ENCODE measurements at places on chromosomes 1 and 21.

DNA sequence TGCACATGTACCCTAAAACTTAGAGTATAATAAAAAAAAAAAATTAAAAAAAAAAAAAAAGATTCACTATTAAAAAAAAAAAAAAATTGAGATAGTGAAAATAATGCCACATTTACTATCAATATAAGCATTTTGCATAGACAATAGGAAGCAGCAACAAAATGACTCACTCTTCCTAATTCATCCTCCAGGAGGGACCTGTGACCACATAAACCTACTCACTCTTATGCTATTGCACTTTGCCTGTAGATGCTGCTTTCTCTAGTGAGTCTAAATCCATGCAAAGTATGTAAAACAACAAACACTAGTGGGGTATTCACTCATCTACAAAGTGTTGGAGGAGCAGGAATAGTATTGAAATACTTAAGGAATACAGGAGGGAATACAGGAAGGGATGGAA lies 2.9 kb downstream of the OR10J5 start:
- DNase-seq = no peak

GRCh38 chr1:47232187-47232874 lies at the start of gene TAL1:
TSS of gene TAL1 (minus strand) at chr1:47232225. CDS start at chr1:47225888, 6,337 bp downstream.
- DNase-seq = no peak

GRCh38 chr1:177780096-177780700 lies 189.7 kb downstream of the SEC16B start:
- peak; percentile 48 for DNase-seq

DNA sequence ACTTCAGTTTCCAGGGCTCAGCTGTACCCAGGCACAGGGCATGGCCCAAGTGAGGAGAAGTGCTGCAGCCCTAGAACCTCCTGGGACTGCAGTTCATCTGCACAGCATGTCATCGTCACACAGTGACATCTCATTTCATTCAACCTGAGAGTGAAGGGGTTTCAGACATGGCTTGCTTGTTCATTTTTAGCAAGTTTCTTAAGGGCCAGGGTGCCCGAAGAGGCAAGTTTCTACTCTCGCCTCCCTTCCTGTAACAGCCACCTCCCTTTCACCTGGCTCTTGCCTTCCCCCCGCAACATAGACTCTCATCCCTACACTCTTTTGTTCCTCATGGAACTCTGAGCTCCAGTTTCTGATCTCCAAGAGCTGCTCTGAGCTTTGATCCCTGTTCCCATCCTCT lies 108.1 kb downstream of the C1orf21 start:
- DNase-seq = no peak

DNA sequence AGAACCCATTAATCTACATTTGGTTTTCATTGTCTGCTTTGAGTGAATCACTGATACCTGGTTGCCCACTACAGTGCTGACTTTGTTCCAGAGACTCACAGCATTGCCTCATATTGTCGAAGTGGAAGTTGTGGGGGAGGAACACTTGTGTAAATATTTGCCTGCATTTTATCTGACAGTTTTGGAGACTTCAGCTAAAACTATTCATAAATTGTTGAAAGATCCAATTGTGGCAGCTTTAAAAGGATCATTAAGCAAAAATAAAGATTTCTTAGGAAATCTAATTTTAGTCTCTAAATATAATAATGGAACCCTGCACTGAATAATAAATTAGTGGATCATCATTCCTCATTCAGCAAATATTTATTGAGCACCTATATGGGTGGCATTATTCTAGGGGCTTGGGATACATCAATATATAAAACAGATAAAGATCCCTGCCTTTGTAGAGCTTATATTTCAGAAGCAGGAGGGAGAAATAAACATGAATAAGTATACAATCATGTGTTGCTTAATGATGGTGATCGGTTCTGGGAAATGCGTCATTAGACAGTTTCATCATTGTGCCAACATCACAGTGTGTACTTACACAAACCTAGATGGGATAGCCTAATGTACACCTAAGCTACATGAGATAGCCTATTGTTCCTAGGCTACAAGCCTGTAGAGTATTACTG lies 73.5 kb downstream of the OSBPL9 start:
- peak; percentile 23 for DNase-seq

GRCh38 chr1:177783051-177783450 lies 186.8 kb downstream of the SEC16B start:
- no peak for DNase-seq

GRCh38 chr1:233244183-233244582 lies 51.3 kb downstream of the PCNX2 start:
- no peak for DNase-seq

- DNase-seq = no peak
These were observed 707.2 kb downstream of the RWDD3 start for GRCh38 chr1:95941121-95941798.

DNA sequence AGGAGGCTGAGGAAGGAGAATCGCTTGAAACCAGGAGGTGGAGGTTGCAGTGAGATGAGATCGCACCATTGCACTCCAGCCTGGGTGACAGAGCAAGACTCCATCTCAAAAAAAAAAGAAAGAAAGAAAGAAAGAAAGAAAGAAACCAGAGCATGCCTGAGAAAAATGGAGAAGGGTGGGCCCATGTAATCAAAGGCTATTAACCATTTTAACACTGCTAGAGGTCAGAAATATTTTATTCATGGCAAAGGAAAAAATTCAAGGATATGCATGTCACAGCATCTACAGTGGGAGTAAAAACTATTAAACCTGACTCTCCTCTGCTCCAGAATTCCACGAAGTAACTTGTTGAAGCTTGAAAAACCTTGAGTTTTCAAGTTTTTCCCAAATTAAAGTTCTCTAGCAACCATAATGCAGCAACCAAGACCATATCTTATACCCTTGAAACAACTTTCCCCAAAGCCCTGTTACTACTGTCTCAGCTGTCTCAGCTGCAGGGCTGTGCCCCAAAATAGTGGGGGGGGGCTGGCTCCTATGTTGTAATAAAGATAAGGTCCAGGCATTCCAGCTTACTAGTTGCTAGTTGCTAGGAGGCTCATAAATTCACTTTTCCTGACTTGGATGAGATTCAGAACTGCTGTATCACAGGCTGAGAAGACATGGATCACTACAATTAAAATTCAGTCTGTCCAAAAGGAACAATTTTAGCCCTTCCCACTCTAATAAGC lies 112.9 kb upstream of the SOD1 start:
- no peak for DNase-seq

DNA sequence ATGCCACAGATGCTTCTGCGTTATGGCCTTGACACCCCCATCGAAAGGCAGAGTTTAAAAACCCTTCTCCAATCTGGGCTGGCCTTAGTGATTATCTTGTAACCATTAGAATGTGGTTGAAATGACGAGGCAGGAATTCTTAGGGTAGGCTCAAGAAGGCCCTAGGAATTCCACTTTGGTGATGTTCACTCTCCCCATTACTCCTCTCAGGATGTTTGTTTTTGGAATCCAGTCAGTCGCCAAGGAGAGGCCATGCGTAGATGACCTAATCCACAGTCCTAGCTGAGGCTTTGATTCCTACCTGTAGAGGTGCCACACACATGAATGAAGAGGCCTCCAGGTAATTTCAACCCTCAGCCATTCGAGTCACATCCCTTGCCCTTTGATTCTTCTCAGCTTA lies 318.2 kb downstream of the NEGR1 start:
- no peak for DNase-seq

DNA sequence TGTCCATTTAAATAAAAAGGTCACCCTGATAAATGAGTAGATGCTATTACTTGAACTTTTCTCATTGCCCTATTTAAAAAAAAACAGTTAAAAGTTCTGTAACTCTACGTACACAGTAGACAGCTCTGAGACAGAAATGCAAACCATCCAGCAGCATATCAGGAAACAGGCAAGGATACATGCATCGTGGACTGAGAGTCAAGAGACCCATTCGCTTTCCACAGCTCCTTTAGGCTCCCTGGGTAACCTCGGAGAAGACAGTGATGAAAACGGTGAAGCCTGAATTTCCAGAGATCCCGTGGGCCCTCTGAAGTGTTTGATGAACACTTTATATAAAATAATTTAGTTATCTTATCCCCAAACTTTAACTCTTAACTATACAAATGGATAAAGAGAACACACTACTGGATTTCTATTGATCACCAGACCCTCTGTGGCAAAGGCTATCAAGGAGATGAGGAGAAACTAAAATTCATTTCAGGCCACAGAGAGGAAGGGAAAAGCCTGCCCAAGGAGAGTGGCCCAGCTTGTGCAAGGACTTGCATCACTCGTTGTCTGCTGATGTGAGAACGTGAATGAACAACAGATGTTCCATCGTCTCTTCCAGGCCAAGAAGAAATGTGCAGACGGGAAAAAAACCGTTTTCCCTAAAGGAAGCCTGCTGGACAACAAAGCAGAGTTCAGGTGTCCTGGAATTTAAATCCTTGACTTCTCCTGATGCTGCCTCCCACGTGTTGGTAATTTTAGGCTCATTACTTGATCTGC lies 131.0 kb downstream of the TGFBR3 start:
- DNase-seq = no peak

- DNase-seq = no peak
These were observed 19.5 kb downstream of the EPB41 start for GRCh38 chr1:28933918-28934317.

DNA sequence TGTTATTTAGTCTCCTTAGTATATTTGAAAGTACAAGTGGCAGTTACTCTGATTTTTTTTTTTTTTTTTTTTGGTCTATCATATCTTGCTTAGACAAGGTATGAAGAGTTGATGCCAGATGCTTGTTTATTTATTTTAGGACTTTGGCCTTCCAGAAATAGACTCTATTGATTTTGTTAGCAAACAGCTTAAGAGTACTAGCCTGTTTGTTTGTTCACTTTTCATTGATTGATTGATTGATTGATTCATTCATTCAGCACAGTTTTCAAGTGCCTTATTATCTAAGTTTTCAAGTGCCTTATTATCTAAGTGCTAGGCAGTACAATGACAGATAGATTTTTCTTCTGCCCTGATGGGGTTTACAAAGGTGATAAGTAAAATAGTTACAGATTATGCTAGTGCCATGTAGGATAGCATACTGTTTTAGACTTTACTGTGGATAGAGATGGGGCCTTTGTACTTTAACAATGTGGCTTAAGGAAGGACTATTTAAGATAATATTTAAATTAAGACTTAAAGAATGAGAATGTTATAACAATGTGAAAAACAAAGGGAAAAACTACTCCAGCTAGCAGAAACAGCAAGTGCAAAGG lies 50.5 kb downstream of the MTF2 start:
- no peak for DNase-seq

DNA sequence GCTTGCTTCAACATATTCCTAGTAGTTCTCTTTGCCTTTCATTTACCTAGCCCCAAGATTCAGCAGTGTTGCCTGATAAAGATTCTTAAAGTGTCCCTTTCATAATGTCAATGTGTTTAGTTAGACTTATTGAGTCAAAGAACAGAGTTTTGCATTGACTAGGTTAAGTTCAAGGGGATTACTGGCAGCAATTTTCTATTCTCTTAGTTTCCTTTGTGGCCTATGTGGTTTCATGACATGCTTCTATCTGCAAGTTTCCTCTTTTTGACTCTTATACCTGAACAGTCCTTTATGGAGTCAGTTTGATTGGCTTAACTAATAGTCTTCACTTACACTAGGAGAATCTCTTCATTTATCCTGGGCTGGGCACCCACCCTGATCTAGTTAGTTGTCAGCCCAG lies 151.3 kb downstream of the ADGRL4 start:
- no peak for DNase-seq

- no peak for DNase-seq
These were observed 386.6 kb downstream of the KIF26B start for GRCh38 chr1:245541369-245541768.

DNA sequence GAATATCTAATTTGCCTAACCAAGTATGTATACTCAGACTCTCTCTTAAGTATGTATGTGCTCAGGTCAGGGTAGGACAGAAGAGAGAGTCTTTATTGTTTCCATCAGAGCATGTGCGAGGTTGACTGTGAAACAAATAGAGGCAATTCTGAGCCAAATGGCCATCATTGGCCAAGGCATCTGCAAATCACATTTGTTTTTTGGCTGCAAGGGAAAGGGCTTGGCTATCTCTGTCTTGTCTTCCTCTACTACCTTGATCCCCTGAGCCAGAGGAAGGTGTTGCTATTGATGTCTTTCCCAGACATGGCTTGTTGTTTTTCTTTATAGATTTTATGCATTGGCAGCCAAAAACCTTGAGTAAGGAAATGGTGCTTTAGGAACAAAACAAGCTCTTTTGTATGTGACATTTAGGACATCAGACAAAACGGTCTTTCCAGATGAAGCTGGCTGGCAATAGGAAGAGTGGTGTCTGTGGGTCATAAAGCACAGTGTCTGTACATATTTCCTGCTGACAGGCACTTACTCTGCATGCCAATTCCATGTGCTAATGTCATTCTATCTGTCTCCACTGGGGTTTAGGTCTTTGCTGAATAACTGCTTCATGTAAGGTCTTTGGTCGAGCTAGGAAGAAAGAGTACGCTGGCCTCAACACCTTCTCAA lies 163.3 kb downstream of the BRINP2 start:
- no peak for DNase-seq

DNA sequence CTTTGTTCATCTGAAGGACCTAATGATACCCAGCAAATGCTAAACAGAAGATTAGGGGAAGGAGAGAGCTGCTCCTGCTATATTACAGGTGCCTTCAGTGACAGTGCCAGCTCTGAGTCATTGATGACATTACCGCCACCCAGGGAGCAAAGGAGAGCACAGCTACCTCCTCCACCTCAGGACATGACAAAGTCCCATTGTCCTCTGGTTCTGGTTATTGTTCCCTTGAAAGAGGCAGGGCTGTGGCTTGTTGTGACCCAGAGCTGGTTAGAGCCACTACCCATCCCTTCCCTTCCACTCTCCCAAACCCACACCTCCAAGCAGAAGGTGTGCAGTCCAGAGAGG lies 363.5 kb upstream of the DUSP10 start:
- DNase-seq = peak; percentile 59

- peak; percentile 80 for DNase-seq
These were observed 28.1 kb downstream of the PADI4 start for GRCh38 chr1:17335821-17336710.

- DNase-seq = peak; percentile 31
These were observed 106.9 kb downstream of the ZNF281 start for GRCh38 chr1:200302921-200303290.

- peak; percentile 52 for DNase-seq
These were observed 257.3 kb downstream of the CAMTA1 start for GRCh38 chr1:7042322-7043190.

DNA sequence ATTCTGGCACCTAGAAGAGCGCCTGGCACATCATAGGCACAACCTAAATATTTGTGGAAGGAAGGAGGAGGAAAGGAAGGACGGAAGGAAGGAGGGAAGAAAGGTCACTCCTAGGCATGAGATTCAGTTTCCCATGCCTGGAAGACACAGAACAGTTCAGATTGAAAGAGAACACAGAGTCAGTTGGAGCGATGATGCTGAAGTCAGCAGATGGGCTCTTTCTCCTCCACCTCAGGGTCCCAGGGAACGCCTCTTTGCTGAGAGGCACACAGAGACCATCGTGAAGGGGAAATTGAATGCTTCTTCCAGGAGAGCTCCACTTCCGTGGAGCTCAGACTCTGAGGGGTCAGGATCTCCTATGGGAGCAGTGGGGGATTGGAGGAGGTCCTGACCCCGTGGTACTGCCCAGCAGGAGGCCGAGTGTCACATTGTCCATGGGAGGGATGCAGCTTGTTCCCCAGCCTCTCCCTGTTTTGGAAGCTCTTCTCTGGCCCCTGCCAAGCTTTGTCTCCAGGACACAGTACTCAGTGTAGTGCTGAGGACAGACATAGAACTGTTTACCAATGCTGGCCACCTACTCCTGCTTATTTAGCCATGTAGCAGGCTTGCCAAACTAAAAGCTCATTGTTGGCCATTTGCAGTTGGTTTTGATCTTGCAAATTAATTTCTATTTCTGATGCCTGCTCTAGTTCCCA lies 2.4 kb downstream of the MYBPHL start:
- no peak for DNase-seq

- no peak for DNase-seq
These were observed 79.1 kb upstream of the VAMP3 start for GRCh38 chr1:7692005-7692404.

Data from T47D (cell line).